ENCODE measurements at places on chromosomes 3 and 15. TPM values are rescaled to one million over a fixed set of nuclear protein-coding genes. Genes with fewer than 3 reads are reported as not detected.

PLSCR2 gene
- total RNA-seq: not detected

TMCO5A gene
- not detected for total RNA-seq

PGBD4 gene
- total RNA-seq: 2.3 TPM

SLC28A2 gene
- total RNA-seq: 0.83 TPM

DUOX1 gene
- total RNA-seq: 0.35 TPM

LMAN1L gene
- not detected for total RNA-seq

BFSP2 gene
- not detected for total RNA-seq

RBP2 gene
- 478 TPM for total RNA-seq

SLC24A5 gene
- total RNA-seq: not detected

SCN11A gene
- total RNA-seq: 0.28 TPM

ATRIP gene
- total RNA-seq: 2.6 TPM

GALNT15 gene
- 18.6 TPM for total RNA-seq

GRCh38 chr3:54134155-54134554 lies 11.8 kb downstream of the CACNA2D3 start:
- H3K27ac ChIP-seq: no peak overlapping the region
- H3K27me3 ChIP-seq: no peaks in the 10 kb centered on the region
- no peak for DNase-seq
- H3K4me3 ChIP-seq: no peak overlapping the region

DNA sequence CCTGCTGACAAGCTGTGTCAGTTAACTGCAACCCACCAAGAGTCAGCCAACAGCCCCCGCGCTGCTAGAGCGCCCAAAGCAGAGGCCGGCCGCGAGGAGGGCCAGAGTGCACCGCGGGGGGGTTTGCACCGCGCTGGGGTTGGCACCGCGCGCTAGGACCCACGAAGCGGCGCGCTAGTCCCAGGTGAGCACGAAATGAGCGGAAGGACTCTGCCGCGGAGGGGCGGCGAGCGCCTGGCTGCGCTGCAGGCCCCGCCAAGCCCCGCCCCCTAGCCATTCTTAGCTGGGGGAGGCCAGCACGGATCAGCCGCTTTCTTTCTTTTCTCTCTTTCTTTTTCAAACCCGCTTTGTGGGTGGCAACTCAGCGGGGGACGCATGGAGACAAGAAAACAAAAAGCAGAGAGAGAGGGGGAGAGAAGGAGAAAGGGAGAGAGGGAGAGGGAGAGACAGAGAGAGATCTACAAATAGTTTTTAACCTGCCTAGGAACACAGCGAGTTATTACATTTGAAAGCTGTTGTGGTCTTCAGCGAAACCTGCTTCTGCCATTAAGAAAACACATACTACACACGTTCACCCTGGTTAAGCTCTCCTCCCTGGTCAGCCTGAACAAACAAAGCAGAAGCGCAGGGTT lies 6.9 kb upstream of the FOXB1 start:
- H3K36me3 ChIP-seq: no peaks in the 10 kb centered on the region
- no peak overlapping the region for H3K4me3 ChIP-seq
- DNase-seq: no peak
- peaks cover 91% of the 10 kb centered on the region for H3K27me3 ChIP-seq
- H3K27ac ChIP-seq: no peak overlapping the region
- no peaks in the 10 kb centered on the region for H3K4me1 ChIP-seq

GRCh38 chr3:177484926-177485325 lies 287.6 kb upstream of the TBL1XR1 start:
- no peak overlapping the region for H3K27ac ChIP-seq
- H3K36me3 ChIP-seq: no peaks in the 10 kb centered on the region
- no peaks in the 10 kb centered on the region for H3K4me1 ChIP-seq

DNA sequence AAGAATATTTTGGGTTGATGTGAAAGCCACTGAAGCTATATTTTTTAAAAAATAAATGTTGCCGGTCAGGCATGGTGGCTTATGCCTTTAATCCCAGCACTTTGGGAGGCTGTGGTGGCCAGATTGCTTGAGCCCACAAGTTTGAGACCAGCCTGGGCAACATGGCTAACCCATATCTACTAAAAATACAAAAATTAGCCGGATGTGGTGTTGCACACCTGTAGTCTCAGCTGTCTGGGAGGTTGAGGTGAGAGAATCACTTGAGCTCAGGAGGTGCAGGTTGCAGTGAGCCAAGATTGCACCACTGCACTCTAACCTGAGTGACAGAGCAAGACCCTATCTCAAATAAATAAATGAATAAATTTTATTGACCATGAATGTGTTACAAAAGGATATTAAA lies 39.6 kb downstream of the GOLM2 start:
- H3K27me3 ChIP-seq: no peaks in the 10 kb centered on the region
- no peak overlapping the region for H3K4me3 ChIP-seq
- H3K27ac ChIP-seq: no peak overlapping the region
- H3K36me3 ChIP-seq: no peaks in the 10 kb centered on the region

GRCh38 chr3:158768361-158768787 lies 33.5 kb upstream of the MFSD1 start:
- H3K36me3 ChIP-seq: no peaks in the 10 kb centered on the region
- no peaks in the 10 kb centered on the region for H3K27me3 ChIP-seq
- DNase-seq: peak; percentile 57
- H3K4me1 ChIP-seq: no peaks in the 10 kb centered on the region
- H3K4me3 ChIP-seq: no peak overlapping the region
- H3K27ac ChIP-seq: peak overlapping the region; percentile 38

- peak; percentile 63 for DNase-seq
- no peaks in the 10 kb centered on the region for H3K27me3 ChIP-seq
- H3K4me3 ChIP-seq: no peak overlapping the region
- H3K27ac ChIP-seq: no peak overlapping the region
Observed at GRCh38 chr3:13040361-13041074, 32.7 kb downstream of the IQSEC1 start.

GRCh38 chr15:46266661-46267060 lies 631.8 kb downstream of the SQOR start:
- no peak overlapping the region for H3K27ac ChIP-seq
- no peaks in the 10 kb centered on the region for H3K27me3 ChIP-seq
- H3K36me3 ChIP-seq: no peaks in the 10 kb centered on the region

GRCh38 chr3:150235799-150236198 lies 172.3 kb upstream of the TSC22D2 start:
- no peaks in the 10 kb centered on the region for H3K36me3 ChIP-seq
- H3K27ac ChIP-seq: no peak overlapping the region
- DNase-seq: no peak
- H3K4me1 ChIP-seq: no peaks in the 10 kb centered on the region
- H3K4me3 ChIP-seq: no peak overlapping the region
- H3K27me3 ChIP-seq: no peaks in the 10 kb centered on the region

- no peak overlapping the region for H3K4me3 ChIP-seq
- no peaks in the 10 kb centered on the region for H3K36me3 ChIP-seq
- no peak for DNase-seq
- H3K27me3 ChIP-seq: no peaks in the 10 kb centered on the region
- H3K4me1 ChIP-seq: no peaks in the 10 kb centered on the region
- no peak overlapping the region for H3K27ac ChIP-seq
Observed at GRCh38 chr15:63792584-63792983, 41.2 kb downstream of the HERC1 start.

DNA sequence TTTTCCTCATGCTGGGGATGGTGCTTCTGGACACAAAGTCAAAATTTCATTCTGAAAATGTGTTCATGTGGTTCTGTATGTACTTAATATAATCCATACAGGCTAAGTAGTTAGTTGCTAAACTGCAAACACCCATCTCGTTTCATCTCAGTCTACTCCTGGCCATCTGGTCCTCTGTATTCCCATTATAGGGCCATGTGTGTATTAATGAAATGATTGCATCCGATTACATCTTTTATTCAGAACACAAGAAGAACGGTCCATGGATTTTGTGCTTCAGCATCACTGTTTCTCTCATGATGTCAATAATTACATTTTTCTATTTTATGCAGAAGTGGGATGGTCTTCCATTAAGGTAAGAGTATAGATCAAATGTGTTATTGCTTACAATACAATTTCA lies 6.1 kb upstream of the GJD2 start:
- no peak overlapping the region for H3K27ac ChIP-seq
- H3K4me3 ChIP-seq: no peak overlapping the region
- DNase-seq: no peak
- H3K4me1 ChIP-seq: no peaks in the 10 kb centered on the region

DNA sequence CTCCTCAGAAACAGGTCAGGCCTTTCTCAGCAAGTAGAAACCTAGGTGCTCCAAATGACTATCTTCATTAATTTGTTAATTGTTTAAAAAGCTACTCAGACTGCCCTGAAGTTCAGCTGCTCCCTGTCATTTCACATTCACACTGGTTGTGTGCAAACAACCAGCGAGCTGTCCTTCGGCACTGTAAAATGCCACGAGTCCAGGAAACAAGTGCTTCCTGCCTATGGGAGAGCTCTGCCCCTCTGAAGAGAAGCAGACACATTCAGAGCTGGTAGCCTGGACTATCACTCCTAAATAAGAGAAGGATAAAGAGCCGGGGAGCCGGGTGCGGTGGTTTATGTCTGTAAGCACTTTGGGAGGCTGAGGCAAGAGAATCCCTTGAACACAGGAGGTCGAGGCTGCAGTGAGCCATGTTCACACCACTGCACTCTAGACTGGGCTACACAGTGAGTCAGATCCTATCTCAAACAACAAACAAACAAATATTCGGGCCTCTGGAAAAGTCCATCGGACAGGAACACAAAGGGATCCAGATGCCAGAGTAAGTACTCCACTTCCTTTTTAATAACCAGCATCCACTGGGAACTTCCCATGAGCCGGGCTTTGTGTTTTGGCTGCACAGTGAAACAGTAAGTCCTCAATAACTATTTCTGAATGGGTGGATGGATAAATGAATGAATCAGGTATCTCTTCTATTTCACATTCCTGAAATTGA lies 114.4 kb upstream of the WNT5A start:
- no peaks in the 10 kb centered on the region for H3K36me3 ChIP-seq
- no peak overlapping the region for H3K27ac ChIP-seq
- H3K4me3 ChIP-seq: no peak overlapping the region
- H3K4me1 ChIP-seq: no peaks in the 10 kb centered on the region

DNA sequence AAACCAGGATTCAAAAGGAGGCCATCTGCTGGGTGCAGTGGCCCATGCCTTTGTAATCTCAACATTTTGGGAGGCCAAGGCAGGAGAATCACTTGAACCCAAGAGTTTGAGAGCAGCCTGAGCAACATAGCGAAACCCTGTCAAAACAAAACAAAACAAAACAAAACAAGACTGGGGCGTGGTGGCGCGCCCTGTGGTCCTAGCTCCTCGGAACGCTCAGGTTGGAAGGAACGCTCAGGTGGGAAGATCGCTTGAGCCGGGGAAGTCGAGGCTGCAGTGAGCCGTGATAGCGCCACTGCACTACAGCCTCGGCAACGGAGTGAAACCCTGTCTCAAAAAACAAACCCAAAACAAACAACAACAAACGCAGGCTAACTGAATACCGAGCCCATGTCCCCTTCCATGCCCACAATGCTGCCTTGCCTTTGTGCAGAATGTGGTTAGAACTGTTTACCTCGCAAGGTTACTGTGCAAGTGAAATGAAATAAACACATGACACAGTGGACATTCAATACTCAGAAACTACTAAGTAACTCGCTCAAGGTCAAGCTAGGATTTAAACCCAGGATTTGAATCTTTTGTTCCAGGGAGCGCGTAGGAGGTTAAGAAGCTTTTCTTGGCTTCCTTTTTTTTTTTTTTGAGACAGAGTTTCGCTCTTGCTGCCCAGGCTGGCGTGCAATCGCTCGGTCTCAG lies 766 bp upstream of the EMC4 start:
- no peaks in the 10 kb centered on the region for H3K36me3 ChIP-seq
- no peaks in the 10 kb centered on the region for H3K4me1 ChIP-seq
- no peaks in the 10 kb centered on the region for H3K27me3 ChIP-seq

DNA sequence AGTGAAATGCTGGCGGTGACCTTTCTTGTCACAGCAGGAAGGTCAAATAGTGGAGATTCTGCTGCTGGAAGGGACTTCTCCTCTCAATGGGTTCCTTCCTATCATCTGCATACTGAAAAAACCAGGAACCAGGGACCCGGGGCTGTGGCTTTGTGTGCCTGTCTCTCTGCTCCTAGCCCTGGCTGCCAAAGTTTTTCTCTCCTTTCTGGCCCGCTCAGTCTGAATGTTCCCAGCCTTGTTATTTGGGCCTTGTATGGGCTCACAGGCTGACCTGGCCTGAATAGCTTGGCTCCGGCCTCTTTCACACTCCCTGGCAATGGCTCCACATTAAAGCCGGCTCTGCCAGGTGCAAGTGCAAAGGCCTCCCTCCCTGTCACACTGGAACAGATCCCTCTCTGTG lies 94.7 kb downstream of the LRIG1 start:
- H3K4me3 ChIP-seq: no peak overlapping the region
- peaks cover 63% of the 10 kb centered on the region for H3K36me3 ChIP-seq
- no peak for DNase-seq
- no peaks in the 10 kb centered on the region for H3K27me3 ChIP-seq
- H3K27ac ChIP-seq: peak overlapping the region; percentile 20

GRCh38 chr15:94306700-94307650 lies 75.6 kb downstream of the MCTP2 start:
- H3K27ac ChIP-seq: no peak overlapping the region
- H3K4me3 ChIP-seq: no peak overlapping the region
- no peaks in the 10 kb centered on the region for H3K36me3 ChIP-seq
- H3K4me1 ChIP-seq: no peaks in the 10 kb centered on the region

- no peaks in the 10 kb centered on the region for H3K27me3 ChIP-seq
- H3K4me3 ChIP-seq: no peak overlapping the region
- no peak for DNase-seq
- H3K36me3 ChIP-seq: no peaks in the 10 kb centered on the region
- no peaks in the 10 kb centered on the region for H3K4me1 ChIP-seq
Observed at GRCh38 chr3:34183114-34183513, 384.7 kb downstream of the PDCD6IP start.

DNA sequence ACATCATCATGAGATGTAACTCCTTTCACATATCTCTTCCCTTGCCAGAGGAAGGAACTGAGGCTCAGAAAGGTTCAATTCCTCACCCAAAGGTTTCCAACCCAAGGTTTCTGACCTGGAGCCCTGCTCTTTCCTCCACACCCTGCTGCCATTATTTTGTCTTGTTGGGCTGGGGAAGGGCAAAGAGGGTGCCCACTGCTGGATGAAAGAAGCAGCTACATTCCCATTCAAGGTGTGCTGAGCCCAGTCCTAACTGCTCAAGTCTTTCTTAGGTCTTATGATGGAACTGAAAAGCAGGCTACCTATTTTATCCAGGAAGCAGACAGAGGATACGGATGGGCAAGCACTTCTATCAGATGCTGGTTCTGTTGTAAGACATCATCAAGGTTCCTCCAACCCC lies 258.0 kb upstream of the CTDSPL start:
- H3K27me3 ChIP-seq: no peaks in the 10 kb centered on the region
- no peaks in the 10 kb centered on the region for H3K4me1 ChIP-seq
- H3K4me3 ChIP-seq: no peak overlapping the region
- H3K27ac ChIP-seq: no peak overlapping the region

GRCh38 chr15:27179789-27180188 lies 208.8 kb downstream of the GABRG3 start:
- H3K4me3 ChIP-seq: no peak overlapping the region
- no peak for DNase-seq
- no peak overlapping the region for H3K27ac ChIP-seq
- no peaks in the 10 kb centered on the region for H3K4me1 ChIP-seq

GRCh38 chr3:81434161-81434560 lies 327.3 kb downstream of the GBE1 start:
- no peak for DNase-seq
- H3K36me3 ChIP-seq: no peaks in the 10 kb centered on the region
- H3K27me3 ChIP-seq: no peaks in the 10 kb centered on the region
- no peaks in the 10 kb centered on the region for H3K4me1 ChIP-seq
- no peak overlapping the region for H3K27ac ChIP-seq
- no peak overlapping the region for H3K4me3 ChIP-seq

GRCh38 chr3:187208159-187208558 lies 10.9 kb downstream of the RTP1 start:
- DNase-seq: no peak
- H3K27ac ChIP-seq: peak overlapping the region; percentile 20
- no peaks in the 10 kb centered on the region for H3K27me3 ChIP-seq
- H3K4me1 ChIP-seq: peaks cover 25% of the 10 kb centered on the region
- no peaks in the 10 kb centered on the region for H3K36me3 ChIP-seq
- H3K4me3 ChIP-seq: no peak overlapping the region

All from Peyer's patch (tissue), 4 donors.